ENCODE measurements at places on chromosomes 7 and 10.
A peak's percentile ranks its signal among the peaks of the same experiment; 100 is the strongest.

DNA sequence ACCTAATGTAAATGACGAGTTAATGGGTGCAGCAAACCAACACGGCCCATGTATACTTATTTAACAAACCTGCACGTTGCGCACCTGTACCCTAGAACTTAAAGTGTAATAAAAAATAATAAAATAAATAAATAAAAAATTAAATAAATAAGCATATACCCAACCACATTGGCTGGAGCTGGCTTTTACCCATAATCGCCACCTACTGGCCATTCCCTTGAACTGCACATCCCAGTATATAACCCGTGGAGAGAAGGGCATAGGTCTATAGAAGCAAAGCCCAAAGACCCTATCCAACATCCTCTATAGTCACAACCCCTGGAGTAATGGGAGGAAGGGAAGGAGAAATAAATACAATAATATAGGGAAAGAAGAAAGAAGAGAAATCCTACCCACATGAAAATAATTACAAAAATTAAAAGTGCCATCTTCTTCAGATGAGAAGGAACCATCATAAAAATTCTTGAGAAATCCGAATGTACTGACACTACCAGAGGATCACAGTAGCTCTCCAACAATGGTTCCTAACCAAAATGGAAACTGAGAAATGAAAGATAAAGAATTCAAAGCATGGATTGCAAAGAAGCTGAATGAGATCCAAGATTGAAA lies 65.6 kb downstream of the TWIST1 start:
- DNase-seq = no peak

GRCh38 chr10:96205580-96205979 lies 65.8 kb downstream of the BLNK start:
- no peak for DNase-seq

- DNase-seq = no peak
These were observed 516.3 kb upstream of the MKI67 start for GRCh38 chr10:128642502-128642901.

DNA sequence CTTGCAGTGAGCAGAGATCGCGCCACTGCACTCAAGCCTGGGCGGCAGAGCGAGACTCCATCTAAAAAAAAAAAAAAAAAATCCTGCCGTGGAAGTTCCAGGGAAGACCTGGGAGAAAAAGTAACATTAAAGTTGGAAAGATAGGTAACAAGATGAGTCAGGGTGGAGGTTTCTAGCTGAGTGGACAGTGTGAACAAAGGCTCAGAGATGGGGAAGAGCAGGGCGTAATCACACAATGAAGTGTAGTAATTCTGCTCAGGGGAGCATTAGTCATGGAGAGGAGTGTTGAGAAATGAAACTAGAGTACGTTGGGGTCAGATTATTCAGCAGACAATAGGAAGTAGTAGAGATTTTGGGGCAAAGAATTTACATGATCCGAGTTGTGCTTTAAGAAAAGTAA lies 21.6 kb upstream of the WASL start:
- DNase-seq = peak; percentile 38

DNA sequence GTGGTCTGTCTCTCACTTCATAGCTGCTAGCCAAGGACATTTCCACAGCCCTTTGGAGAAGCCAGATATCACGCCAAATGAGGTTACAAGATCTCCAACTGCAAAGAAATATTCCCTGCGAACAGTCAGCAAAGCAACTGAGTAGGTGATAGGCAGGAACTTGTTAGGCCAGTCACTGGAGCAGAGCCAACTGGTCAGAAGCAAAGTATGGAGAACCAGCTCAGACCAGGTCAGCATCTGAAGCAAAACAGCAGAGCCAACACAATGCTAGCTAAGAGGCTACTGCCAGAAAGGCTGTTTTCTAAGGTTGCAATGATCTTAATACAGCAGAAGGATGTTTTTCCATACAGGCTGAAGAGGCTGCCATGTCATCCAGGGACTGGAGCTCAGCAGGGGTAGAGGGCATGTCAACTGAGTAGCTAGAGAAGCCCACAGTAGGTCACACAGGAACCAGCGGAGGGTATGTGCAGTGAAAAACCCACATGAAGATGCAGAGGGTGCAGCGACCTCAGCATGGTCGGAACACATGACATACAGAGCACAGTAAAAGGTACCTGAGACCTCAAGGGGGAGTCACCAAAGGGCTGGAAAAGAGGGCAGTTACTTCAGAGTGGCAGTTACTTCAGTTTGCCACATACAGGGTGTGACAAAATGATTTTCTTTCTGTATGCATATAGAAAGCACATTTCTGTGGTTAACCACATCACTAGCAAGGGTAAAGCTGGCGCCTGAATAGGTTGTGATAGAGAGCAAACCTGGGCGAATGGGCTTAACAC lies 8.9 kb downstream of the SEC31B start:
- no peak for DNase-seq

- no peak for DNase-seq
These were observed 67.3 kb downstream of the GLCCI1 start for GRCh38 chr7:8035647-8036518.

- DNase-seq = no peak
These were observed 22.9 kb downstream of the PANK1 start for GRCh38 chr10:89622151-89622550.

DNA sequence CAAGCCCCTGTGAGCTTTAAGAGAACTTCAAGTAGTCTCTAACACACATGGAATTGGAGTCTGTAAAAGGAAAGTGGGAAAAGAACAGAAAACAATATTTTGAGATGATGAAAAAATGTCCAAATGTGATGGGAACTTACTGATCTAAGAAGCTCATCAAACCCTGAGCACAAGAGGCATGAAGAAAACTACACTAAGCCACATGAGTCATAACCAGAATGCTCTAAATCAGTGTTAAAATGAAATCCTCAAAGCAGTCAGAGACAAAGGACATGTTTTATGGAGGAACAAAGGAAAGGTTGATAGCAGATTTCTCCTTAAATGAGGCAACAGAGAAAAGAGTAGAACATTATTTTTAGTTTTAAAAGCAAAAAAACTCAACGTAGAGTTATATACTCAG lies 37.2 kb downstream of the ZNF33A start:
- DNase-seq = peak; percentile 9

DNA sequence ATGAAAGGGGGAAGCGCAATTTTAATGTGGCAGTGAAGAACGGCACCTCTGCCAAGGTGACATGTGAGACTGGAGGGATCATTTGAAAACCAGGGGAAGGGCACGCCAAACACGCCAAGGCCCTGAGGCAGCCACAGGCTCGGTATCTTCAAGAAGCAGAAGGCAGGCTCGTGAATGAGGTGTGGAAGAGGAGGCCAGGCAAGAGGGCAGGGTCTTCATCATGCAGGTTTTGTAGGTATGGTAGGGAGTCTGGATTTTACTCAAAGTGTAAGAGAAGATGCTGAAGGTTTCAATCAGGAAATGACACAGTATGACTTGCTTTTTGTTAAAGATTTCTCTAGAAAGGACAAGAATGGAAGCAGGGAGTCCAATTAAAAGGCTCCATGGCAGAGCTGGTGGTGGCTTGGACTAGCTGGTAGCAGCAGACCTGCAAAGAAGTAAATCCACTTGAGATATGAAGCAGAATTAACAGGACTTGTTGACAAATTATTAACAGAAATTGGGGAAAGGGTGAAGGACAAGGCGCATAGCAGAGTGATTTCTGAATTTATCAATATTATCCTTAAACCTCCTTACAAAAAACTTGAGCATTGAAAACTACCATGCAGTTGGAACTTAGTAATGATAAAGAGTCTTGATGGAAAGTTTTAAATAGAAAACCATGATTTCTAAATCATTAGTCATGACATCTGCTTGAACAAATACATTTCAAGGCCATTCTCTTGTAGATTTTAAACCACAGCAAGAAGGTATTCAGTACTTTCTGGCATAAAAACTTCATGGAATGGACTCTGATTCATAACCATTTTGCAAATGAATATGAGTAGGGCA lies 70.4 kb downstream of the COA1 start:
- peak; percentile 47 for DNase-seq

DNA sequence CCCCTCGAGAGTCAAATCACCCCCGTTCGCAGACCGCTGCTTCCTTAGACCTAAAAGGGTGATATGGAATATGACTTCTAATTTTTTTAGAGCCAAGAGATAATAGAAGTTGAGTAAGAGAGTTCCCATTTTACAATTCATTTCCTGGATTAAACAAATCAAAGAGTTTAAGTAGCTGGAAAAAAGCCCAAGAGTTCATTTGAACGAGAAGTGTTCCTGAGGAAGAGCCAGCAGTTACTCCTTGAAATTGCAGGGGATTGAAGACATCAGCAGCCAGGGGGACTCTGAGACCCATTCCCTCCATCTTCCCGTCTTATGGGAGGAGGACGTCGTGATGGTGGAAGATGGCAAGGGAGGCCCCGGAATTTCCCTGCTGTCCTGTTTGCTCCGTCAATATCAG lies 277.0 kb downstream of the WDR11 start:
- no peak for DNase-seq

- DNase-seq = no peak
These were observed 171.1 kb upstream of the TBX20 start for GRCh38 chr7:35424869-35425495.

- no peak for DNase-seq
These were observed 414.6 kb downstream of the DNAJB6 start for GRCh38 chr7:157751406-157751805.

GRCh38 chr10:133523631-133524203 lies 3.4 kb upstream of the CYP2E1 start:
- DNase-seq = no peak

DNA sequence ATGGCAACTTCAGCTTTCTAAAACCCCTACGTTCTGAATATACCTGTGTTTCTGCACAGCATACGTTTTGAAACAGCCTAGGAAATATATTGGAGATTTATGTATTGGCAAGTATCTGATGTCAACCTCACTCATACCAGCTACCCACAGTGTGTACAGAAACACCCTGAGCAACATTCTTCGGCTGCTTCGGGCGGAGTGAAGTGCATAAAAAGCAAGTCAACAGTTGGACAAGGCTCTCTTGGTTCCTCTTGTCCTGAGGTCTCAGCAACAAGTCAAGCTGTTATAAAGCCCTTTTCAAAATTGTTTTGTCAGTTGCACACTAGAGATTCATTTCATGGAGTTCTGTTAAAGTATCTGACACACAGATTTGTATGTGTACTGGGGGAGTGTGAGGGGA lies 40.0 kb upstream of the PAPSS2 start:
- DNase-seq = no peak

DNA sequence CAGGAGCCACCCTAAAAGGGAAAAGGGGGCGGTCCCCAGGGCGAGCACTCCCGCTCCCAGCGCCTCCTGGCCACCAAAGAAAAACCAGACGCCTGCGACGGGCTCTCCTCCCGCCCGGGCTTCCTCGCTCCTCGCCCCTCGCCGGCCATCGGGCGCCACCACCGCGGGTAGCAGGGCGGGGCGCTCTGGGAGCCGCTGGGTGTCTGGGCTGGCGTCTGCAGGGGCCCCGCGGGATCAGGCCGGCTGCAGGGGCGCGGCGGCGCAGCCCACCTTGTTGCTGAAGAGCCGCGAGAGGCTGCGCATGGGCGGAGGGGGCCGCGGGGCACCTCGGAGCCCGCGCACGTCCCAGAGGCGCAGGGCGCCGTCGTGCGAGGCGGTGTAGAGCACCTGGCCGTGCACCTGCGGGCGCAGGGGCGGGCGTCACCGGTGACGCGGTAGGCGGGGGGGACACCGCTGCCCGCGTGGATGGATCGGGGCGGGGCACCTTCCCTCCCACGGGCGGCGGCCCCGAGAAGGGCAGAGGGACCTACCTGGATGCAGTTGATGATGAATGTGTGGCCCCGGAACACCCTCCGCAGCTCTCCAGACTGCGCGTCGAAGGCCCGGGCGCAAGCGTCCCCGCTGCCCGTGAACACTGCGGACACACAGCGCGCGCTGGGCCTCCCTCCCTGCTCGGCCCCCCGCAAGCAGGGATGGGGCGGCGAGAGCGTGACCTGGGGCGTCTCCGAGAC lies 28.3 kb downstream of the WDR86 start:
- no peak for DNase-seq

GRCh38 chr7:33108554-33109004 lies 625 bp downstream of the RP9 start:
- no peak for DNase-seq

- DNase-seq = no peak
These were observed 46.6 kb upstream of the A1CF start for GRCh38 chr10:50931948-50932431.

GRCh38 chr7:28224172-28224571 lies 43.6 kb upstream of the JAZF1 start:
- no peak for DNase-seq
